ENCODE measurements at places on chromosomes 7 and 10.

DNA sequence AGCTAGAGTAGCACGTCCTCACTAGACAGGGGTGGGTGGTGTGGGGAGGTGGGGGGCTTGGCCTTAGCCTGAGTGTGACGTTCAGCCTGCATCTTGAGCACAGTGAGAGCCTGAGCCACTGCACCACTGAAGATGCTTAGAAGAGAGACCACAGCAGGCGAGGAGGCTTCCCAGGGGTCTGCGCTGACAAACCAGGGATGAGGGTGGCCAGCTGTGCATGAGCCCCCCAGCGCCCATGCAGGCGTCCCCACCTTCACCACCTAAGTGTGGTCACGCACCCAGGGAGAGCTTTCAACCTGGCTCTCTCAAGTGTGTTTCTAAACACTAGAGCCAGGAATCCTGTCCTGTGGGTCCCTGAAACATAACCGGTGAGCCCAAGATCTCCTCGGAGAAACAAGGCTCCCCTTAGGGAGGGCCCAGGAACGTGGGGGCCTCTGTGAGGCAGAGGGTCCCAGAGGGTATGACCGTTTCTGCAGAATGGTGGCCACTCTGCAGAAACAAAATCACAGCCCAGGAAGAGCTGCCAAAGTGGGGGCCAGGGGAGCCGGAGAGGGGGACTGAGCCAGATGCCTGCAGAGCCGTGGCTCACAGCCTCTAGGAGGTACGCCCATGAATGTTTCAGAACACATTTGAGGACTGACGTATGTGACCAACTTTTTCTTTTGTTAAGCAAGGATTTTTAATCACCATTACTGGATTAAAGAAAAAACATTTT is 85.2 kb upstream of the INSIG1 start:
- no peak for DNase-seq

- no peak for DNase-seq
Observed at GRCh38 chr7:19378345-19378714, 233.1 kb upstream of the FERD3L start.

GRCh38 chr7:91776171-91776570 is 104.3 kb downstream of the MTERF1 start:
- DNase-seq, result no peak

GRCh38 chr7:1946025-1946772 is 276.1 kb downstream of the ELFN1 start:
- DNase-seq, result no peak

DNA sequence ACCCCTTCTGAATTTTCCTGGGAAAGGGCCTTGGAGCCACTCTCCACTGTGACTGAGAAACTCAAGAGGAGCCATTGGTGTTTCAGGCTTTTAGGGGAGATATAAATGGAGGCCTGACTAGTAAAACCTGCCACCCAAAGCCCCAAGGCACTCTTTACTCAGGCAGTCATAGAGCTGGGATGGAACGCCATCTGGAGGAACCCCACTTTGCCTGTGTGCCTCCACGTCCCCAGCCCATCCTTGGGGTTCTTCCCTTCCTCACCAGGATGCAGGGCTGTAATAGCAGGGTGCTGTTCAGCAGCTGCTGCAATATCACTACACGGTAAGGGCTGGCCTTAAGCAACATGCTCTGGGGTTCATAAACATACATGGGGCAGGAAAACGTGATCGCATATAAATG is 232.6 kb downstream of the BAMBI start:
- DNase-seq, result no peak

DNA sequence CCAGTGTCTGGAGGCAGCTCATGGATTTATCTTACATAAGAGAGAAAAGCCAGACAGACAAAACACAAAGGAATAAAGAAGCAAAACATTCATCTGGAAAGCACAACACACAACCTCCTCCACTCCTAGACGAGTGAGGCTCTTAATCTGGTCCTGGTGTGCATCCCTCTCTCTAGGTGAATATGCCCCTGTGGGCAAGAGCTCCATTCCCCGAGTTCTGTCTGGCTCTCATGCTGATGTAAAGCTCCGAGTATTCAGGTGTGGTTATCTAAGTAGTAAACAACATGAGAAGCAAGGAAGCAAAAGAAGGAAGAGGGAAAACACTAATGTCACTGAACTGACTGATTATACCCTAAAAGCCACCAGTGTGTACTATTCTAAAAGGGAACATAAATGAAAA is 47.9 kb upstream of the FEZF1 start:
- no peak for DNase-seq

Data from GM19239 (cell line).